ENCODE measurements at places on chromosomes 3 and 15. TPM values are rescaled to one million over a fixed set of nuclear protein-coding genes. Genes with fewer than 3 reads are reported as not detected.

GRCh38 chr15:56371495-56372147 is 6.4 kb downstream of the TEX9 start:
- H3K4me1 ChIP-seq: no peaks in the 10 kb centered on the region
- H3K27me3 ChIP-seq: no peaks in the 10 kb centered on the region
- no peak overlapping the region for H3K27ac ChIP-seq
- no peak overlapping the region for H3K4me3 ChIP-seq
- DNase-seq: no peak

DNA sequence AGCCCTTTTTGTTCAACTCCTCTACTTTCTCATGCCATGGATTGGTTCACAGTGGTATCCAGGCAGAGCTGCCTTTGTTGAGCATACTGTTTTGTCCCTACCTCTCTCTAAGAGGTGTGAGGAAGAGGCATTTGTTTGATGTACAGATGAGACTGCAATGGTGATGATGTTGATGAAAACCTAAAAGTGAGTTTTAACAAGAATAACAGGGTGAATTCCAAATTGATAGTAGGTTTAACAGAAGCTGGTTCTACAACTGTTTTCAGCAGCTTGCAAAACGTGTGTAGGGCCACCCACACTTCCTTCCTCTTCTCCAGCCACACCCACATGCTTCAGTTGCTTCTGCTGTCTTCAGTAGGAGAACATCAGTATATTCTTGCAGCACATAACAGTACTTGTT is 10.2 kb downstream of the SNRK start:
- no peaks in the 10 kb centered on the region for H3K36me3 ChIP-seq
- H3K4me1 ChIP-seq: no peaks in the 10 kb centered on the region
- no peak overlapping the region for H3K4me3 ChIP-seq
- H3K27me3 ChIP-seq: no peaks in the 10 kb centered on the region
- no peak overlapping the region for H3K27ac ChIP-seq

CILP gene
- not detected for total RNA-seq

ALPK3 gene
- total RNA-seq: 35.9 TPM

- no peak for DNase-seq
- no peak overlapping the region for H3K27ac ChIP-seq
- no peaks in the 10 kb centered on the region for H3K4me1 ChIP-seq
- no peaks in the 10 kb centered on the region for H3K27me3 ChIP-seq
- H3K36me3 ChIP-seq: no peaks in the 10 kb centered on the region
Observed at GRCh38 chr3:77053795-77054194, 13.9 kb downstream of the ROBO2 start.

DNA sequence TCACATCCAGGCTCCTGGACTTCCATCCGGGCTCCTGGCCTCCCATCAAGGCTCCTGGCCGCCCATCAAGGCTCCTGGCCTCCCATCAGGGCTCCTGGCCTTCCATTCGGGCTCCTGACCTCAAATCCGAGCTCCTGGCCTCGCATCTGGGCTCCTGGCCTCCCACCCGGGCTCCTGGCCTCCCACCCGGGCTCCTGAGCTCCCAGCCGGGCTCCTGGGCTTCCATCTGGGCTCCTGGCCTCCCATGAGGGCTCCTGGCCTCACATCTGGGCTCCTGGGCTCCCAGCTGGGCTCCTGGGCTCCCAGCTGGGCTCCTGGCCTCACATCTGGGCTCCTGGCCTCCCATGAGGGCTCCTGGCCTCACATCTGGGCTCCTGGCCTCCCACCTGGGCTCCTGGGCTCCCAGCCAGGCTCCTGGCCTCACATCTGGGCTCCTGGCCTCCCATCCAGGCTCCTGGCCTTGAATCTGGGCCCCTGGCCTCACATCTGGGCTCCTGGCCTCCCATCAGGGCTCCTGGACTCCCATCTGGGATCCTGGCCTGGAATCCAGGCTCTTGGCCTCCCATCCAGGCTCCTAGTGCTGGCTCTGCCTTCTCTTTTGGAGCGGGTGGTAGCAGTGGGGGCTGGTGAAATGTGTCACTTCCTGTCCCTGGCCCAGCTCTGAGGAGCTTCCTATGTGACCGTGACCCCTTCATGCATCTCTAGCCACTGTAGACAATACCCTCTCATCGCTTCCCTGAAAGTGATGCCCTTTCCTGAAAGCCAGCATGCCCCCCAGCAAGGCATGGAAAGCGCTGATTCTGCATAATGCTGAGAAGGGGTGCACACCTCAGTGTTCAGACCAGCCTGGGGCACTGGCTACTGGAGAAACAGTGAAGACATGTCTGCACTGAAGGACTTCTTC is 62.7 kb upstream of the BLM start:
- no peak overlapping the region for H3K4me3 ChIP-seq
- H3K4me1 ChIP-seq: peaks cover 6% of the 10 kb centered on the region
- H3K27me3 ChIP-seq: no peaks in the 10 kb centered on the region
- H3K36me3 ChIP-seq: no peaks in the 10 kb centered on the region

DNA sequence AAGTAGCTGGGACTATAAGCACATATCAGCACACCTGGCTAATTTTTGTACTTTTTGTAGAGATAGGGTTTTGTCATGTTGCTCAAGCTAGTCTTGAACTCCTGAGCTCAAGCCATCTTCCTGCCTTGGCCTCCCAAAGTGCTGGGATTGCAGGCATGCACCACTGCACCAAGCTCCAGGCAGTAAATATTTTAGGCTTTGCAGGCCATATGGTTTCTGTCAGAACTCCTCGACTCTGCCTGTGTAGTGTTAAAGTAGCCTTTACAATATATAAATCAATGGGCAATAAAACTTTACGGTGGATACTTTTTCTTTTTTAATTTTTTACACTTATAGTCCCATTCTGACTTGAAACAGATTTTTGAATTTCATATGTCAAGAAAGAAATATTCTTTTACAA is 41.6 kb downstream of the DAG1 start:
- DNase-seq: no peak
- no peak overlapping the region for H3K4me3 ChIP-seq
- no peaks in the 10 kb centered on the region for H3K4me1 ChIP-seq
- H3K27me3 ChIP-seq: no peaks in the 10 kb centered on the region
- peaks cover 31% of the 10 kb centered on the region for H3K36me3 ChIP-seq

GRCh38 chr15:51130344-51130743 is 35.6 kb upstream of the TNFAIP8L3 start:
- no peak overlapping the region for H3K4me3 ChIP-seq
- no peak overlapping the region for H3K27ac ChIP-seq
- H3K36me3 ChIP-seq: no peaks in the 10 kb centered on the region
- H3K27me3 ChIP-seq: no peaks in the 10 kb centered on the region
- H3K4me1 ChIP-seq: 0 out of 2 replicates have a peak, but pooled peaks cover 2% of the 10 kb centered on the region

GRCh38 chr3:155283092-155284056 is 10.1 kb downstream of the STRIT1 start:
- H3K4me1 ChIP-seq: no peaks in the 10 kb centered on the region
- H3K36me3 ChIP-seq: no peaks in the 10 kb centered on the region
- DNase-seq: no peak
- H3K27ac ChIP-seq: no peak overlapping the region
- H3K27me3 ChIP-seq: no peaks in the 10 kb centered on the region

CCDC54 gene
- total RNA-seq: not detected

- H3K4me1 ChIP-seq: peaks cover 12% of the 10 kb centered on the region
- H3K27me3 ChIP-seq: no peaks in the 10 kb centered on the region
- no peaks in the 10 kb centered on the region for H3K36me3 ChIP-seq
- DNase-seq: no peak
- no peak overlapping the region for H3K27ac ChIP-seq
Observed at GRCh38 chr15:65818927-65819562, 27.0 kb upstream of the DENND4A start.

CLDND1 gene
- total RNA-seq: 132 TPM

- no peaks in the 10 kb centered on the region for H3K4me1 ChIP-seq
- DNase-seq: no peak
- H3K27me3 ChIP-seq: no peaks in the 10 kb centered on the region
- H3K4me3 ChIP-seq: no peak overlapping the region
- H3K36me3 ChIP-seq: no peaks in the 10 kb centered on the region
Observed at GRCh38 chr3:27655547-27655946, 66.6 kb downstream of the EOMES start.

DNA sequence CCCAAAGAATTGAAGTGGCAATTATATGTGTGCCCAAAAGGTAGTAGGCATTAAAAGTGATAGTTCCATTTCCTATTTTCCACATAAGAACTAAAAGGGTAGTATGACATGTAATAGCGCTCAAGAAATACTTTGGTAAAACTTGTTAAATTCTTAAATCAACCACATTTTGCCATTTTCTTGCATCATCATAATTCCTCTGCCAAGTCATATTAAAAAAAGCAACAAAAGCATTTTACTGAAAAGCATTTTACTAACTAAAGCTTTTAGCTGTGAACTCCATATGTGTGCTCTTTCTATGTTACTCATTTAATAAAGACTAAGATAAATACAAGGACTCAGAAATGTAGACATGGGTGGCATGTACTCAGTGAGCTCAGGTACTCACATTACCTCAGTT is 70.1 kb downstream of the GPR160 start:
- H3K4me1 ChIP-seq: no peaks in the 10 kb centered on the region
- H3K4me3 ChIP-seq: no peak overlapping the region
- H3K36me3 ChIP-seq: peaks cover 55% of the 10 kb centered on the region
- no peak for DNase-seq
- H3K27ac ChIP-seq: no peak overlapping the region

- no peak for DNase-seq
- H3K36me3 ChIP-seq: no peaks in the 10 kb centered on the region
- no peaks in the 10 kb centered on the region for H3K27me3 ChIP-seq
- H3K4me3 ChIP-seq: no peak overlapping the region
Observed at GRCh38 chr3:30775040-30775439, 119.4 kb downstream of the GADL1 start.

GOLGA6B gene
- not detected for total RNA-seq

- H3K36me3 ChIP-seq: peaks cover 39% of the 10 kb centered on the region
- H3K4me3 ChIP-seq: no peak overlapping the region
- DNase-seq: peak; percentile 24
- no peaks in the 10 kb centered on the region for H3K4me1 ChIP-seq
- H3K27ac ChIP-seq: peak overlapping the region; percentile 15
Observed at GRCh38 chr15:79874242-79874641, 22.6 kb downstream of the MTHFS start.

RARRES1 gene
- total RNA-seq: not detected

SLC30A4 gene
- 5.0 TPM for total RNA-seq

DNA sequence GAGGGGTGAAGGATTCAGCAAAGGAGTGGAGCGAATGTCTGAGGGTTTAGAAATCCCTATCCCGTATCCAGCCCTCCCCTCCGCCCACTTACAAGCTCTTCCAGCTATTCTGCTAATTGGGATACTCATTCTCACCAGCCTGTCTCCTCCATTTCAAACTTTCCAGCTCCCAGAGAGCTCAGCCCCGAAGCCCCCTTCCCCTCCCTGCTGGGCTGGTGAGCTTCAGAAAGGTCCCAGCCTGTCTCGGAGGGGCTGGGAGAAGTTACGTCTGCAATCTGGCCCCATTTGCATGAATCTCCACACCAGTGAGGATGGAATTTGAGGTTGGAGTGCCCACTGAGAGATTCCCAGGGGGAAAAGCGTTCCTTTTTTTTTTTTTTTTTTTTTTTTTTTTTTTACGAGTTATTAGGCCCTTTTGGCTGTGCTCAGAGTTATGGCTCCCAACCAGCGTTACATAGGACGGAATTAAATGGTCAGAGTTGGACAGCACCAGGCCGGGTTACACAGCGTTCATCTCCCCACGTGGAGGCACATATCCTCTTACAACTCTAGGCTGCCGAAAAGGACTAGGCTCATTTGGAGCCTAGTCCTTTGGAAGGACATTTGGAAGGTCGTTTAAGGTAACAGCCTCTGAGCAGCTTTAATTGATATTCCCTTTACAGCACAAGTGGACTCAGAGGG is 34.6 kb downstream of the FGD5 start:
- H3K36me3 ChIP-seq: no peaks in the 10 kb centered on the region
- no peaks in the 10 kb centered on the region for H3K4me1 ChIP-seq
- no peak overlapping the region for H3K27ac ChIP-seq
- H3K4me3 ChIP-seq: no peak overlapping the region
- H3K27me3 ChIP-seq: no peaks in the 10 kb centered on the region

ROBO2 gene
- total RNA-seq: 14.3 TPM

DNA sequence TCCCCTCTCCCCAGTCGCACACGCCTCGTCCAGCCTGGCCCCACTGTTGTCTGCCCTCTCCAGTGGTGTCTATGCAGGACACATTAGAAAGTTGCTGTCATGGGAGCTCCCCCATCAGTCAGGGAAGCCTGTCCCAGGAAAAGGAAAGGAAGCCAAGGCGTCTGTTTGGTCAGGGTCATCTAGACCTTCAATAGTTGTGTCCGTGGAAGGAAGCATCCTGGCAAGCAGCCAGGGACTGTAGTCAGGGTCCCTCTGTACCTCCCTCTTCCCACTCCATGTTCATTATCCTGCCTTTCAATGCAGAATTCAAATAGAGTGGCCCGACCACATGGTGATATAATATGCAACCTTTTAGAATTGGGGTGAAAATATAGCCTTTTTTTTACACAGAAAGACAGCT is 60.7 kb upstream of the RAB6B start:
- no peaks in the 10 kb centered on the region for H3K36me3 ChIP-seq
- H3K4me3 ChIP-seq: no peak overlapping the region
- no peak overlapping the region for H3K27ac ChIP-seq
- H3K27me3 ChIP-seq: no peaks in the 10 kb centered on the region
- DNase-seq: no peak

All from SJCRH30 (cell line).